Stimulated activated CD4-positive, alpha-beta T cell treated with anti-CD3 and anti-CD28 coated beads, Interleukin-12 subunit alpha, Interleukin-12 subunit beta, amount 100 ng/mL, for 48 hours (primary cell): ENCODE measurements at places on chromosomes 12 and 14.

- no peak for DNase-seq
These were observed 128.7 kb upstream of the C14orf180 start for GRCh38 chr14:104450811-104451401.

- DNase-seq = no peak
These were observed 169.7 kb upstream of the G2E3 start for GRCh38 chr14:30389134-30389876.

- DNase-seq = no peak
These were observed 141.7 kb upstream of the GARIN6 start for GRCh38 chr12:99505805-99506204.

- DNase-seq = no peak
These were observed 35.2 kb downstream of the CDC42BPB start for GRCh38 chr14:103022002-103022684.

- no peak for DNase-seq
These were observed 34.8 kb upstream of the CD9 start for GRCh38 chr12:6165395-6165794.

DNA sequence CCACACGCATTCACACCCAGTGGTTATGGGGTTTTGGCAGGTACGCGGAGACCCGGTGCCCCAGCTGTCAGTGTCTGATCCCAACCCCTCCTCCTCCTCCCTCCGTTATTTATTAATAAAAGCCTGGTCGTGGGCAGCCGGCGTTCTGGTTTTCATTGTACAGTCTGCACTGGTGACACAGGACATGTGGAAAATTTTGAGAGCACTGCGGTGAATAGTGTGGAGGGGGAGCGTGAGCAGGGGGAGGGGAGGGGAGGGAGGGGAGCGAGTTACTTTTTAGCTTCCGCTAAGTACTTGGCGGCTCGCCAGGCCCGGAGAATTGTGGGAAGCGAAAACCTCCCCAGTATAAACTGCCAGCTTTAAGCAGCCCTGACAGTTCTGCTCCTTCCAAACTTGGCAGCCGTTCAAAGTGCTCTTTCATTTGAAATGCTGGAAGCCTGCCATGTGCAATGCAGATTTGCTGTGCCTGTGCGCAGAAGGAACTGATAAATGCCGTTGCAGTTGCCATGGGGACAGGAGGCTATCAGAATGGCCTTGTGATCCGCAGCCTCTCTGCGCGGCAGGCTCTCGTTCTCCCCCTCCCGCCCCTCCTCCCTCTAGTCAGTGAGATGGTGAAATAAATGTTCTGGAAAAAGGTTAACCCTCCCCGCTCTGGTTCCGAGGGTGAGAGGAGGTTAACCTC lies 11.7 kb upstream of the IRF2BPL start:
- peak; percentile 91 for DNase-seq

GRCh38 chr12:120093336-120093591 lies 23.3 kb downstream of the RAB35 start:
- no peak for DNase-seq

DNA sequence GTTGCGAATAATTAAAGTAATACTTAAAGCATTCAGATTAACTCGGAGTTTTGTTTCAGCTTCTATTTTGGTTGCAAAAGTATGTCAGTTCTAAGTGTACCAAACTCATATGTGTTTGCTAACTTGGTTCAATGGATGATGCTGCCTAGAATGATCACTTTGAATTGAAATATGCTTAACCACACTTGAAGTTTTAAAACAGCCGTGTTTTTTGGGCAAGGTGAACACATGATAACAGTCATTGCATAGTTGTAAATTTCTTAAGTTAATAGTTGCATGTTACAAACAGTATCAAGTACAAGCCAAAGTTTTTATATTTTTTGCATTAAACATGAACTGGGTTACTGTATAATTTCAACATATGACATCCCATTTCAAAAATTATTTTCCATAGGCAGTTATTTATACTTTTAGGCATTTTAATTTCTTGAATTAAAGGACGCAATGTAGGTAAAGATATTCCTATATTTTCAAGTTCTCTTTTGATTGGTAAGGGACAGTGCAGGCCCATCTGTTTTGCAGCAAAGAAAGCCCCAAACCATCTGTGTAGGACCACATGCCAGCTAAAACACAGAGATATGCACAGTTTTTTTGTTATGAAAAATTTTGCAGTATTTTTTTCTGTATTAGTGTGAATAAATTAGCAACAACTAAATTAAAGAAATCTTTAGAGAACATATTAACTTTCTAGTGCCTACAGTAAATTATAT lies 575.5 kb downstream of the PRKD1 start:
- DNase-seq = no peak

DNA sequence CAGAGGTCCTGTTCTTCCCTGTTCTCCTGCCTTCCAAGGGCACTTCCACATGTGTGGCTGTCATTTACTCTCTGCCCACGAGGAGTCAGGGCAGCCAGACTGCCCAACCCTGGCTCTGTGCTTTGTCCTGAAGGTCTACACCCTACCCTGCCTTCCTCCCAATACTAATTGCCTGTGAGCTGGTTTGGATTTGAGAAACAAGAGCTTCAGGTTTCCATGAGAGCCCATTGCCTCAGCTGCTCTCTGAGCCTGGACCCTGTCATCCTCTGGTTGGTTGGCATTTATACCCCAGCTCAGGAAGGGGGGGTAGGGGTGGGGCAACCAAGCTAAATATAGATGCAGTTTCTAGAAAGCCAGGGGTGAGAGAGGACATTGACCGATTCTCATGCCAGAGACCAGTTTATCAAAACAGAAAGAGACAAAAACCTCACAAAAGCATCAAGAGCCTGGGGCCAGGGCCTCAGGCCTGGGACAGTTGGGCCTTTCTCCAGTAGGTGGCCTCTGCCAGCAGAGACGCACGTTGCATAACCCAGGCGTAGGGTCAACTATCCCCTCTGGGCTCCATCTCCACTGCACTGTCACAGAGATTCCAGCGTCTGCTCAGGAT lies 34.5 kb downstream of the VDR start:
- DNase-seq = no peak

DNA sequence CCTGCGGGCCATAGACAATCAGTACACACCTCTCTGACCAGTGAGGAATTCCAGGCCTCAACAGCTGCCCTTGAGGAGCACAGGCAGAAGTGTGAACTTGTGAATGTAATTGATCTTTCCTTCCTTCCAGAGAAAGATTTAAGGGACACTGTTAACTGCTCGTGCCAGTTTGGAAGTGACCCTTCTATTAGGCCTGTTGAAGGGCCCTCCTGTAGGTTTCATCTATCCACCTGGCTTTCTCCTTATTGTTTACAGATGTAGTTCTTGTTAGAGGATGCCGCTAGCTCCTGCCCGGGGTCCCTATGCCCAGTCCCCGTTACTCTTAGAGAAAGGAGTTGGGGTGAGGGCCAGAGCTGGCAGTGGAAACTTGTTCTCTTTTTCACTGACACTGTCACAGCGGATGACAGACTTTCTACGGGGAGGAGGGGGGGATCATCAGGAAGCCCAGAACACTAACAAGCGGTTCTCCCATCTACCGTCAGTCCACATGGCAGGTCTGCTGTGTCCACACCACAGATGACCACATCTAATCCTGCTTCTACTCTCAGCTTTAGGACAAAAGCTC lies 42.6 kb downstream of the SH2B3 start:
- DNase-seq = no peak

DNA sequence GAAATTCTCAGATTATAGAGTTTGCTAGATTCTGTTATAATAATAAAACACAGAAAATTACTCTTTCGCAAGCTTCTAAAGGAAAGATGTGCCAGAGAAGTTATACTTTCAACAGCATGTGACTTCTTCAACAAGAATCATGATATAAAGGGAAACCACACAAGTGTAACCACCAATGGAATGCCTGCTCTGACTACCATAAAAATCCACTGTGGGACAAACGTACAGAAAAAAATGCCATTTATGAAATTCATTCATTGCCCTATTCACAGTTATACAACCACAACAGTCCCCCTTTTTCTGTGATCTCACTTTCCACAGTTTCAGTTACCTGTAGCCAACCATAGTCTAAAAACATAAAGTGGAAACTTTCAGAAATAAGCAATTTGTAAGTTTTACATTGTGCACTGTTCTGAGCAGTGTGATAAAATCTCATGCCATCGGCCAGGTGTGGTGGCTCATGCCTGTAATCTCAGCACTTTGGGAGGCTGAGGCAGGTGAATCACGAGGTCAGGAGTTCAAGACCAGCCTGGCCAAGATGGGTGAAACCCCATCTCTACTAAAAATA lies 3.2 kb downstream of the CATSPERB start:
- no peak for DNase-seq

- no peak for DNase-seq
These were observed 3.6 kb downstream of the ABCD4 start for GRCh38 chr14:74299061-74299545.
